Femur (tissue), 1 donor: ENCODE measurements at places on chromosomes 11 and 22.

DNA sequence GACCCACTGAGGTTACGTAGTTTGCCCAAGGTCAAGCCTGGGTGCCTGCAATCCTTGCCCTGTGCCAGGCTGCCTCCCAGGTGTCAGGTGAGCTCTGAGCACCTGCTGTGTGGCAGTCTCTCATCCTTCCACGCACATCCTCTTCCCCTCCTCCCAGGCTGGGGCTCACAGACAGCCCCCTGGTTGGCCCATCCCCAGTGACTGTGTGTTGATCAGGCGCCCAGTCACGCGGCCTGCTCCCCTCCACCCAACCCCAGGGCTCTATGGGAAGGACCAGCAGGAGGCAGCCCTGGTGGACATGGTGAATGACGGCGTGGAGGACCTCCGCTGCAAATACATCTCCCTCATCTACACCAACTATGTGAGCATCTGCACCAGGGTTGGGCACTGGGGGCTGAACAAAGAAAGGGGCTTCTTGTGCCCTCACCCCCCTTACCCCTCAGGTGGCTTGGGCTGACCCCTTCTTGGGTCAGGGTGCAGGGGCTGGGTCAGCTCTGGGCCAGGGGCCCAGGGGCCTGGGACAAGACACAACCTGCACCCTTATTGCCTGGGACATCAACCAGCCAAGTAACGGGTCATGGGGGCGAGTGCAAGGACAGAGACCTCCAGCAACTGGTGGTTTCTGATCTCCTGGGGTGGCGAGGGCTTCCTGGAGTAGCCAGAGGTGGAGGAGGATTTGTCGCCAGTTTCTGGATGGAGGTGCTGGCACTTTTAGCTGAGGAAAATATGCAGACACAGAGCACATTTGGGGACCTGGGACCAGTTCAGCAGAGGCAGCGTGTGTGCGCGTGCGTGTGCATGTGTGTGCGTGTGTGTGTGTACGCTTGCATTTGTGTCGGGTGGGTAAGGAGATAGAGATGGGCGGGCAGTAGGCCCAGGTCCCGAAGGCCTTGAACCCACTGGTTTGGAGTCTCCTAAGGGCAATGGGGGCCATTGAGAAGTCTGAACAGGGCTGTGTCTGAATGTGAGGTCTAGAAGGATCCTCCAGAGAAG, 1.6 kb downstream of the GSTP1 start:
- DNase-seq, result no peak

DNA sequence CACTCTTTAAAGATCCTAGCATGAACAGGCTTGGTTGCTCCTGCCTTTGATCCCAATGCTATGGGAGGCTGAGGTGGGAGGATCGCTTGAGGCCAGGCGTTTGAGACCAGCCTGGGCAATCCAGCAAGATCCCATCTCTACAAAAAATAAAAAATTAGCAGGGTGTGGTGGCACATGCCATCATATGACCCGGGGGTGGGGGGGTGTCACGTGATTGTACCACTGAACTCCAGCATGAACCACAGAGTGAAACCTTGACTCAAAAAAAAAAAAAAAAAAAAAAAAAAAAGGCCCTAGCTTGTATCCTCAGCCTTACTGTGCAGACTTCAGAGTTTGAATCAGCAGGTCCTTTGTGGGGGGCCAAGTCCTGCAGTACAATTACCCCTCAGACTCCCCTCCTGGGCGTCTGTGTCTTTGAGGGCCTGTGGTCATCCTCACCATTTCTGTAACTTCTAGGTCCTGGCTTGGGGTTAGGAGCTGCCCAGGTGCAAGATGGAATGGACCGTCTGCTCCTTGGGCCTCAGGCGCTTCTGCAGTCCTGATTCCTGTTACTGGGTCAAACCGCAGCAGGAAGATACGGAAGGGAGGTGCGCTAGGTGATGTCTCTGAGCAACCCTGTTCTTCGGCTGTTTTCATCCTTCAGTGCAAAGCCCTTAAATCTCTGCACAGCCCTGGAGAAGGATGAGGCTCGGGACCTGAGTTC, 208.1 kb downstream of the CTTN start:
- DNase-seq, result no peak

- DNase-seq, result peak; percentile 74
Observed at GRCh38 chr11:64355078-64355940, 3.7 kb upstream of the RPS6KA4 start.

GRCh38 chr11:95229199-95229992, 1.6 kb downstream of the SESN3 start:
- DNase-seq, result no peak

DNA sequence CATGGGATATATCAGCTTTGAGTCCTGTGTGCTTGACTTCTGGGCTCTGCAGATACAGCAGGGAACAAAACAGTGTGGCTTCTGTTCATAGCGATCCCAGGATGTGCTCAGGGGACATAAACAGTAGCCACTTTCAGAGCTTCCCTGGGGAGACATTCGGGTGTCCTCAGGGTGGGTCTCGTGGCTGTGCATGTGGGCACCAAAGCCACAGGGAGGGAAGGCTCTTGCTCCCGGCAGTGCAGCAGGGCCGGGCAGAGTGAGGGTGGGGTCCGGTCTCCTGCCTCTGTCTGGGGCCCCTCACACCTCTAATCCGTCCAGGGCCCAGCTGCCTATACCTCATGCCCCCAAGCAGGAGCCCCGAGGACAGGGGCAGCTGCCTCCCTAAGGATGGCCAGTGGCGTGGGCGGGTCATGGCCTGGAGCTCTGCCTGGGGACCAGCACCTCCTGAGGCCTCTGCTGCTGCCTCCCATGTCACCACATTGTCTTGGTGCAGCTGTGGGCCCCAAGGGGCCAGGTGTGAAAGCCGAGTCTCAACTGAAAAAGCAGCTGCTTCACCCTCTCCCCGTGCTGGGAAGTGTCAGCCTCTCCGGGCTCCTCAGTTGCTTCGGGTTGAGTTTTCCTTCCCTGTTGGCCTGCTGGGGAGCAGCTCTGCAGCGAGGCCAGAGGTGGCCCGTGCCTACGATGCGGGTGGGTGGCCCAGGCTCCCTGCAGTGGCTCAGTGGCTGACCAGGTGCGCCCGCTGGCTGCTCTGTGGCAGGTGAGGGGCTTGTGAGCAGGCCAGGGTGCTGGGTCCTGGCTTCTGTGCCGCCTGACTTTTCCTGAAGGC, 3.8 kb downstream of the TPCN2 start:
- no peak for DNase-seq

- no peak for DNase-seq
Observed at GRCh38 chr22:22692707-22693530, 48.5 kb downstream of the GGTLC2 start.

DNA sequence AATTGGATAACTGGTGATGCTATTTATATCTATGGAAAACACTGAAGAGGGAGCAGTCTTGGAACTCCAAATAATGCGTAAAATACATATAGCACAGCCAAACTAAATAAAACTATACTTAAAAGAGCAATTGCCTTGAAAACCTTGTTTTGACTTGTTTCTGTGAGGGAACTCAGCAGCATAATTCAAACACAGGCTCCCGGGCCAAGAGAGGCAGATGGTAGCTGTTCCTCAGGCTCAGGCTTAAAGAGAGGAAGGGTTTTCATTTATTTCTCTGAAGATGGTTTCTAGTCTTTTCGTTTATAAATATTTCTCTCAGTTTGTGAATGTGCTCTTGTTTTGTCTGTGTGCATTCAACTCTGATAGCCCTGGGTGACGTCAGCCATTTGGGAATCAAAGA, 82.4 kb downstream of the FANCF start:
- peak; percentile 41 for DNase-seq

DNA sequence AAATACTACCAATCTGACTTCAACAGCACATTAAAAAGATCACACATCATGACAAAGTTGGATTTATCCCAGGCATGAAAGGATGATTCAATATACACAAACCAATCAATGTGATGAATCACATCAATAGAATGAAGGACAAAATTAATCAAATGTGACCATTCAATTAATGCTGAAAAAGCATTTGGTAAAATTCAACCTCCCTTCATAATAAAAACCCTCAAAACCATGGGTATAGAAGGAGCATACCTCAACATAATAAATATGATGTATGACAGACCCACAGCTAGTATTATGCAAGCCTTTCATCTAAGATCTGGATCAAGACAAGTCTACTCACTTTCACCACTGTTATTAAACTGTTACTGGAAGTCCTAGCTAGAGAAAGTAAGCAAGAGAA, 921.7 kb upstream of the RAG2 start:
- DNase-seq, result no peak

- DNase-seq, result peak; percentile 78
Observed at GRCh38 chr22:22357024-22357883, 112.7 kb downstream of the VPREB1 start.

- DNase-seq, result no peak
Observed at GRCh38 chr11:8168485-8169257, at the start of gene RIC3. Gene RIC3, minus strand, starts transcription at chr11:8169025. Its CDS starts 36 bp downstream, at chr11:8168989.

DNA sequence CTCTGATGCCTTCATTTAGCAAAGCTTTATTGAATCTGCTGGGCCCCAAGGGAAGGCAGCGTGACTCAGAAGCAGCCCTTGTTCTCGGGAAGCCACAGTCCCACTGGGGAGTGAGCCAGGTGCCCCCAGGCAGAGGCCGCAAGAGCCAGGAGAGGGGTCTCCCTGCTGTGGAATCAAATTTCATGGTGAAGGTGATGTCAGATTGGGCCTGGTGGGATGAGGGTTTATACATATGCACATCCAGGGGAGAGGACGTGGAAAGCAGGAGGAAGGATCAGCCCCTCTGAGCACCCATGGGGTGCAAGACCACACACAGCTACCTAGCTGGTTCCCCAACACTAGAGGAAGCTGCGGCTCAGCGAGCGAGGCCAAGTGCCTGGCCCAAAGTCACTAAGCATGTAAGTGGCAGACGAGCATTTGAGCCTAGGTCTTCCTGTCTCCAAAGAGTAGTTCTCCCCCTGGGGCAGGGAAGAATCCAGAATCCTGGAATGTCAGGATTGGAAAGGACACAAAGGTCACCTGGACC, 2.0 kb downstream of the SYNGR1 start:
- peak; percentile 25 for DNase-seq

- DNase-seq, result no peak
Observed at GRCh38 chr11:106415510-106415909, 338.0 kb downstream of the AASDHPPT start.

DNA sequence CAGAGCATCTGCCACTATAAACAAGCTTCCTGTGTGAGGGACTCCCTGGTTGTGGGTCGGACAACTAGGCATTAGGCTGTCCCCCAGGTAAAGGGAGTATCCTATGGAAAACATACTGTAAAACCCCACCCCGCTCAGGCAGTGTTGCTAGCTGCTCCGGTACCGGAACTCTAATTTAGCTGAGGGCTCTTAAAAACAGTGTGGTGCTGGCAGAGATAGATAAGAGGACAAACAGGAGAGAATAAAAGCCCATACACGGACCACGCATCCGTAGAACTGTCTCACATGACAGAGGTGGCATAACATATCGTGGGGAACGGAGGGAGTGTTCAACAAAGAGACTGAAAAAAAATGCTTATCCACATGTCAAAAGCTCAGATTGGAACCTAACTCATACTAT, 3.4 kb upstream of the MOGAT2 start:
- DNase-seq, result no peak

DNA sequence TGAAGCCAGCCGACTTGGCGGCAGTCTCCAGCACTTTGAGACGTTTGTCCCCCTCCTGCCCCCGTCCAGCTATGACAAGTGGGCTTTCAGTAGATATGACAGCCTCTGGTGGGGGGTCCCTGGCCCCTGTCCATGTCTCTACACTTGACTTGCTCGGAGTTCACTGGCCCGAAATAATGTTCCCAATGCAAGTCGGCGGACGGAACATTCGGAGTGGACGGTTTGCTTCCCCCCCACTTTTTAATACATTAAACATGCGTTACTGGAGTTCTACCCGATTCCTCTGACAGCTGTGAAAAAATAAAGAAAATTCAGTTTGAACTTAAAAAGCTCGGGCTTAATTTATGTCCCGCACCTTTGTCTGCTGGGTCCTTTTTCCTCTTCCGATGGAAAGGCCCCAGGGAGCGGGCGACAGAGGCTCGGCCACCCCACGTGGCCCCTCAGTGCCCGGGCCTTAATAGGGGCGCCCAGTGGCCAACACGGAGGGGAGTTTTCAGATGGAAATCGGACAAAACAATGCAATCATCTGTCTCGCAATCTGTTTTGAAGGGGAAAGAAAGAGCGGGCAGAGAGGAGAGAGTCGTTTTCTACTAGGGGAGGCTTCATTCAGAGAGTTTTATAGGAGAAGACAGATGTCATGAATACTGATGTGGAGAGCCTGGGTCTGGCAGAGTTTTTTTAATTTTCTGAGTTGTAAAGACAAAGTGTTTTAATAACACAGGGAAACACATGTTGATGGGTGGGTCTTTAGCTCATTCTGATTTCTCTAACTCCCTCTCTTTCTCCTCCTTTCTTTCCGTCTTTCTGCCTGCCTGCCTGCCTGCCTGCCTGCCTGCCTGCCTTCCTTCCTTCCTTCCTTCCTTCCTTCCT, 50.2 kb downstream of the SMIM38 start:
- DNase-seq, result peak; percentile 4

DNA sequence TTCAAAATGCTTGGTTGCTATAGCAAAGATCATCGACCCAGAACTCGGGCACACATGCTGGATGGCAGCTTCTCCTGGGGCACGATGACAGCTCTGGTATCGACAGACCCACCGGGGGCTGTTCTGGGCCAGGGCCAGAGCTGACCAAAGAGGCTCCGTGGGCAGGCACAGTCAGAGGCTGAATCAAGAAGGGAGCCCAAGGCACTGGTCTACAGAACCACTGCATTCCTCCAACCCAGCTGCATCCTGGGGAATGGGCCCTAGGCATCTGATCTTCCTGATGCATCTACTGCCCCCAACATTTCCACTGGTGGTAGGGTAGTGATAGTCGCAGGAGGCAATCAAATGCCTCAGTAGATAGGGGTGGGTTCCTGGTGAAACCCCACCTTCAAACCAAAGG, 470.3 kb downstream of the TBC1D22A start:
- no peak for DNase-seq

DNA sequence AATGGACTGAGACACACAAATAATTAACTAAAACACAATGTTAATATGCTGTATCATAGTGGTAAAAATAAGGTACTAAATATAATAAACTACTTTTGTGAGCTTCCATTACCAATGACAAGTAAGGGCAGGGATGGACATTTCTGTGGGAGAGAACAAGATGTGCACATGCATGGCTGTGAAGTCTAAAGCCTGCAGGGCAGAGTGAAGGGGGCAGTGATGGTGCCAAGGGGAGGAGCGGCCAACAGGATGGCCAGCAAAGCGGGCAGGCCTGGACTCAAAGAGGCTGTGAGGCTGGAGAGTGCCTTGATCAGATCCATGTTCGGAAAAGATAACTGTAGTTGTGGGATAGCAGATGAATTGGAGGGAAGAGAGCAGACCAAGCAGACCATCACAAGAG, 12.5 kb downstream of the DESI1 start:
- no peak for DNase-seq

- DNase-seq, result peak; percentile 63
Observed at GRCh38 chr11:12287374-12288211, 89.8 kb upstream of the PARVA start.
